ENCODE measurements at places on chromosomes 11 and 22.

DNA sequence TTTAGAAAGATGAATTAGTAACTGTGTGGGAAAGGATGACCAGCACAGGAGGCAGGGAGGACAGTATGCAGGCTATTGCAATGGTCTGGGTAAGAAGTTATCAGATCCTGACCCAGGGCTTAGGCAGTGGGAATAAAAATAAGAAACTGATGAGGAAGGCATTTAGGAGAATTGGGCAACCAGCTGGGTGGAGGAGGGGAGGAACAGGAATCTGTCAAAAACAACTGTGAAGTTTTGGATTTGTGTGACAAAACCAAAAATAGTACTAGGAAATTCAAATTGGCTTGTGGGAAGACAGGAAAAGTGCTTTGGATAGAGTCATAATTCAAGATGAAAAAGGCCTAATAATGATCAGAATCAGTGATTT, 27.9 kb downstream of the MMP13 start:
- no peak for DNase-seq

DNA sequence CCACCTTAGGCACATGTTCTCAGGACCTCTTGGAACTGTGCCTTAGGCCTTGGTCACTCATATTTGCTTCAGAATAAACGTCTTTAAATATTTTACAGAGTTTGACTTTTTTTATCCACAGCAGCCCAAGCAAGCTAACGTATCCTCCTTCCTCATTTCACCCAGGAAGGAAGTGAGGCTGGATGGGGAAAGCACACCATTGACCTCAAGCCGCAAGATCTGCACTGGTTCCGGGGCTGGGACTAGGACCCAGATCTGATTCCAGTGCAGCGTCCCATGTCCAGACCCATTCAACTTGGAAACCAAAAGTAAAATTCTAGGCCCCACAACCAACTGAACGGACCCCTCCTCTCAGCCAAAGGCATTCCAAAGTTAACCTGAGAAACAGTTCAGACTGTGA, 2.4 kb upstream of the LGALS12 start:
- no peak for DNase-seq

- DNase-seq = no peak
Measured at GRCh38 chr11:79481795-79482194, 41.0 kb upstream of the TENM4 start.

DNA sequence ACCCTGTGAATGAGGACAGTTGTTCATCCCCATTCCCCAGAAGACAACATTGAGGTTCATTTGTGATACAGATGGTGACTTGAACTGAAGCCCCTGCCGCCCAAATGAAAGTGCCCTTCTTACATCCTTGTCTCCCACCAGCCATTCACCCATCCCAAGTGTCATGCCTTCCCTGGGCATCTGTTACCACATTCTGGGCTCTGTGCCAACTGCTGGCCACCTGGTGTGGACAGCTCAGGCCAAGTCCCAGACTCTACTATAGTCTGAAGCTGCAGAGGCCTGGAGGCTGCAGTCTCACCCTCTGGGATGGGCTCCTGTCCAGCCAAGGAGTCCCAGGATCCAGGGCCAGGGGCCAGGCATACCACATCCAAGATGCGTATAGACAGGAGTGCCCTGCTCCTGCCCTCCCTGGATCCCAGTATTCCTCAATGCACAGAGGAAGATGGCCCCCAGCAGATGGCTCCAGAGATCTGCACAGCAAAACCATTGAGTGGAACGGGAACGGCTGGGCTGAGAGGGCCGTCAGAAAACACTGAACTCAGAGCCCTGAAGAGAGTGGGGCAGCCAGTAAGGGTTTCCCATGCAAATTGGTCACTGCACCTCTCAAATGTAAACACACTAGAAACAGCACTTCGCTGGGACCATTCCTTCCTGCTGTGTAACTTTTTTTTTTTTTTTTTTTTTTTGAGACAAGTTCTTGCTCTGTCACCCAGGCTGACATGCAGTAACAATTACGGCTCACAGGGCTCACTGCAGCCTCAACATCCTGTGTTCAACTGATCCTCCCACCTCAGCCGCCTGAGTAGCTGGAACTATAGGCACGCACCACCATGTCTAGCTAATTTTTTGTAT, 22.8 kb downstream of the ARRB1 start:
- DNase-seq = peak; percentile 61

DNA sequence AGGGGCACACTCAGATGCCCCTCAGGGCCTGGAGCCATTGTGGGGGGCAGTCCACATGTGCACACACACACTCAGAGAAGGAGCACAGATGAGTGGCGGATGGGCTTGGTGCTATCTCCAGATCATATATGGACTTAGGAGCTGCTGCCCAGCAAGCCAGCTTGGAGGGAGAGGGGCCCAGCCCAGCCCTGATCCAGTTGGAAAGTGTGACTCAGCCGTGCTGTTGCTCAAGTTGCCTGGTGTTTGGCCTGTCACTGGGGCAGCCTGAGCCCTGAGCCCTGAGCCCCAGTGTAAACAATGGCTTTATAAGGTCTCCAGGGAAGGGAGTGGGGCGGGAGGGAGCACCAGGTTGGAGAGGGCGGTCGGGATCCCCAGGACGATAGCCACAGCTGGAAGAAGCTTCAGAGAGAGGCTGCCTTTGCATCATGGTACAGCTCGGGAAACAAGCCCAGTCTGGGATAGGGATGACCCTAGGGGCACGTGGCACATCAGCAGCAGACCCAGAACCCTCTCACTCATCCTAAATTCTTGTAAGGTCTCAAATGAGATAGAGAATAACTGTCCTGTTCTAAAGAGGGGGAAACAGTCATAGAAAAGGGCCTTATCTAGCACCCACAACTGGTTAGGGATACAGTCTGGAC, 4.8 kb downstream of the SELENOM start:
- DNase-seq = no peak

DNA sequence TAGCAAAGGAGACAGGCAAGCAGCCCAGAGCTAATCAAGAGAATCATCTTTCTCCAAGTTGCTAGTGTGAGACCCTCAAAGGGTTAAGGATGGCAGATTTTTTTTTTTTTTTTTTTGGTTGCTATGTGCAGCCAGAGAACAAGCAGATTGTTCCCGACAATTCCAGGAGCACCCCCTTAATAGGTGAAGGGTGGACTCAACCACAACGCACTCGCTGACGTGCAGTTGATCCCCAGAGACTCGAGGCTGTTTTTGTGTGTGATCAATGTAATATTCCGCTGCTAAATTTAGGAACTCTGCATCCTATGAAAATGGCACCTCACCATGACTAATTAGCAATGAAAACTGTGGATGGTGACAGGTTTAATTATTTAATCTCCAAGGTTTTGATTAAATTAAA, 789.0 kb downstream of the KCNA4 start:
- no peak for DNase-seq

GRCh38 chr11:57202281-57202680, 20.5 kb downstream of the LRRC55 start:
- DNase-seq = no peak

- DNase-seq = no peak
Measured at GRCh38 chr22:20029550-20030225, 8.8 kb downstream of the TANGO2 start.

DNA sequence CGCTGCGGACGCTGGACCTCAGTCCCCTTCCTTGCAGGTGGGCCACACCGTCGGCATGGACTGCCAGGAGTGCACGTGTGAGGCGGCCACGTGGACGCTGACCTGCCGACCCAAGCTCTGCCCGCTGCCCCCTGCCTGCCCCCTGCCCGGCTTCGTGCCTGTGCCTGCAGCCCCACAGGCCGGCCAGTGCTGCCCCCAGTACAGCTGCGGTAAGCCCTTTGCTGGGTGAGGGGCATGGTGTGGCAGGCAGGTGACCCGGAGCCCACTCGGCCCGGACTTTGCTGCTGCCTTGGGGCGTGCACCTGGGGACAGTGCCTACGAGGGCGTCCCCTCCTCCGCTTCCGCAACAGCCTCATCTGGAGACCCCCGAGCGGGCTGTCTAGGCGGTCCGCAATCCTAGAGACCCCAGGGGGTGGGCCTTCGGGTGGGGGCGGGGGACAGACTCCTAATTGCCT, 25.4 kb upstream of the MUC5B start:
- no peak for DNase-seq

DNA sequence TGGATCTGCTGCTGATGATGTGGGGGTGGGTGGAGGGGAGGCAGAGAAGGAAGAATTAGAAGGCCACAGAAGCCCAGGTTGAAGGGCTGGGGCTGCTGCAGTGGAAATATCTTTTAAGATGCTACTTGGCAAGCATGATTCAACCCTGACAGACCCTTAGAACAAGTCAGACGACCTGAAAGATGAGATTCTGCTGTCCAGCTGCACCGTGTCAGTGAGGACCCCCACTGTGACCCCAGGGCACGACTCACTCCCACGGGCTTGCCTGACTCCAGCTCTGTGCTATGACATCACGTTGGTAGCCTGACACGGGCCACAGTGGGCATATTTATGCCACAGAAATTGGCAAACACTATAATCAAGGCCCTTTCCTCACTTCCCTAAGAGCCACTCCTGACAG, 36.0 kb downstream of the LRFN4 start:
- DNase-seq = no peak

Measured in activated CD4-positive, alpha-beta T cell treated with anti-CD3 and anti-CD28 coated beads, Interleukin-10, Interleukin-2, amounts not matched to agents 100 ng/mL and 50 ng/mL, durations not matched to agents 16 hours and 8 hours (primary cell).